ENCODE measurements at places on chromosomes 16 and 17.
A peak's percentile ranks its signal among the peaks of the same experiment; 100 is the strongest.

- no peak for DNase-seq
These were observed 56.8 kb downstream of the B9D1 start for GRCh38 chr17:19305761-19306159.

GRCh38 chr17:1648173-1648962 lies 1.3 kb downstream of the RILP start:
- DNase-seq: no peak

DNA sequence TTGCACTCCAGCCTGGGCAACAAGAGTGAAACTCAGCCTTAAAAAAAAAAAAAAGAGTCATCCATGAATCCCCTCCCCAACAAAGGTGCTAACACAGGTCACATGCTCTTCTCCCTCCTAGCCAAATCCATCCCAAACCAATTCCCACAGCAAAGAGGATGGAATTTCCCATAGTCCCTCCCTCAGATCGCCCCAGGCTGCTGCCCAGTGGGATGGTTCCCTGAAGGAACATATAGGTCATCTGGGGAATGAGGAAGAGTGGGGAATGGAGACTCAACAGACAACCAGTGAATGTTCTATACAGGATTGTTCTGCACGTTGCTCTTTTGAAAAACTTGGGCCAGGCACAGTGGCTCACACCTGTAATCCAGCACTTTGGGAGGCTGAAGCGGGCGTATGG lies 18.2 kb downstream of the LGALS3BP start:
- no peak for DNase-seq

GRCh38 chr16:4090351-4090851 lies 25.8 kb downstream of the ADCY9 start:
- no peak for DNase-seq

GRCh38 chr16:73189136-73189535 lies 141.2 kb upstream of the ZFHX3 start:
- DNase-seq: no peak

DNA sequence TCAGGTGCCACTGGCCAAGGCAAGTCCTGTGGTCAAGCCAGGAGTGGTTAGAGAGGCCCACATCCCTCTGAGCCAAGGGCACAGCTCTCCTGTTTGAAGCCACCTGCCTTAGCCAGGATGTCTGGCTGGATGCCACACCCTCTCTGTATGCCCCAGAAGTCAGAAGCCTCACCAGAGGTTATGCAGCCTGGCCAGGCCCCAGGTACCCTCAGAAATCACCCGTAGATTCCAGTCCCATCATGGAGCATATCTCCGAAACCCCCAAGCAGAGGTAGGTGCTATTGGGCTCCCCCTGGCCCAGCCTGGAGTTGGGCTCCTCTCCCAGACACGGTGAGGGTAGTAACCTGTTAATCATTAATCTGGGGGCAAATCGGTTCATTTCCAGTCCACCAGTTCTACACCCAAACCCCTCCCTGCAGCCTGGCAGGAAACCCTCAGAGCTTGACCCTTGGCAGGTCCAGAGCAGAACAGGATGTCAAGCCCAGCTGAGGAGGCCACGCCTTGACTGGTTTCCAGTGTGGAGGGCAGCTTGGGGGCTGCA lies 60.6 kb upstream of the TMEM97 start:
- DNase-seq: no peak

GRCh38 chr16:79317521-79317920 lies 283.0 kb downstream of the MAF start:
- no peak for DNase-seq

DNA sequence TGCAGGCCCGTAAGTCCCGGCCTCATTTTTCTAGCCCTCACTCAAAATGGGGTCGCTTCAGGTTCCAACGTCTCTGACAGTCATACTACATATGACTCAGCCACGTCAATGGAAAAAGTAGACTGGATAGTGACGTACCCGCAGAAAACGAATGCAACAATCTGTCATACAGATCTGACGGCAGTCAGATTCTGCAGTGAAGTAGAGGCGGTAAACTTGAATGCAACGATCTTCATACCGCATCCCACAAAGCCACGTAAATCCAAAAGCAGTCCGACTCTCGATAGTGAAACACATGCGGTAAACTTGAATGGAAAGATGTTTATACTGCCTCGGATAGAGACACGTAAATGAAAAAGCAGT lies 38.4 kb upstream of the ARL4D start:
- DNase-seq: peak; percentile 77

- DNase-seq: no peak
These were observed 10.0 kb downstream of the POLDIP2 start for GRCh38 chr17:28347261-28347891.

DNA sequence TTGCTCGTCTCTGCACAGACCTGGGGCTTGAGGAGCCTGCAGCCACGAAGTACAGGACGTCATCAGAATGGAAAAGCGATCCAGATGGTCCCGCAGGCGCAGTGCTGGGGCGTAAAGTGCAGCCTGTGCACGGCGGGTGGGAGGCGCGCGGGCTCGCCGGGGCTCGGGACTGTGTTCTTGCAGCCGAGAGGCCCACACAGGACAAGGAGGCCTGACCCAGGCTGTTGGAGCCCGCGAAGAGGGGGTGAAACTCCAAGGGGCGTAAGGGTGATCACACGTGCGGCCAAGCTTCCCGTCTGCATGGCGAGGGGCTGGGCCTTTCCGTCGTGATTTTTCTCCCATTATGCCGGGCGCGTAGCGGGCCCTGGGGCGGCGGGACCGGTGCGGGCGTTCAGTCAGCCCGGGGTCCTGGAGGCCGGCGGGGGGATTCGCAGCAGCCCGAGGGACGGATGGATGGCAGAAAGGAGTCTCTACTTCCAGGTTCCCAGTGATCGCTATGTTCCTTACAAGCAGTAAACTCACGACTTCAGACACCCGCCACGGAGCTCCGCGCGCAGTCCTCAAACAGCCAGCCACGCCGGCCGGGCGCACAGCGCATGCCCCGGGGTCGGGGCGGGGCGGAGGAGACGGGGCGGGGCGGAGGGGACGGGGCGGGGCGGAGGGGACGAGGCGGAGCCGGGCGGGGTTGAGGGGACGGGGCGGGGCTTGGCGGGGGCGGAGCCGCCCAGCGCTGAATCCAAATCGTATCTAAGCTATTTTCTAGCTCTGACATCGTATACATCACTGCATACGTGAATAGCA lies 141.0 kb upstream of the KCNJ18 start:
- peak; percentile 87 for DNase-seq

GRCh38 chr17:76686538-76687297 lies 24.0 kb downstream of the MXRA7 start:
- DNase-seq: no peak

DNA sequence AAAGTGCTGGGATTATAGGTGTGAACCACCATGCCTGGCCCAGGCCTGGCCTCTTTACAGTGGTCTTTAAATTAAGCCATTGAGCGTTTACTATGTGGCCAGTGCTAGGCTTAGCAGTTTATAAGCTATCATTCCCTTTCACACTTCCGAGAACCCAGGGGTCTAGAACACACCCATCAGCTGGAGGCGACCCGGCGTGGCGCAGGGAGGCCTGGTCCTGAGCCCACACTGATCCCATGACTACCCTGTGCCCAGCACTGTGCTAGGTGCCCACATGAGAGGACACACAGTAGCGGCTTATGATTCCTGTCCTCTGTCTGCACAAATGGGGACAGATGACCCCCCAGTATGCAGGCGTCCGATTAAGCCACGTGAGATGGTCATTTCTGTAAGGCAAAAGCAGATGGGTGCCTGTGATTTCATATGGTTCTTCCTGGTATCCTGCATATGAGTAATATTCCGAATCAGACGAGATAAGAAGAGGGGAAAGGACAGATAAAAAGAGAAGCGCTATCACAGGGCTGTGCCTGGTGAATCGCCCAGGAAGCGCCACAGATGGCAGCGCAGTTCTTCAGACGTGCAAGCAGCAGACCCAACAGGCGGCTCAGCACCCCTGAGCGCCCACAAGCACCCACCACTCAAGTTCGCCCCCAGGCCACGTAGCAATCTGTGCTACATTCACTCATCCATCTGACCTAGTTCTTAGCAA lies 5.3 kb downstream of the OSGIN1 start:
- DNase-seq: no peak
